ENCODE measurements at places on chromosomes 7 and 10.

- DNase-seq = no peak
Measured at GRCh38 chr7:100098913-100099312, 2.3 kb downstream of the MCM7 start.

- DNase-seq = no peak
Measured at GRCh38 chr10:23197416-23197861, 5.3 kb downstream of the PTF1A start.

DNA sequence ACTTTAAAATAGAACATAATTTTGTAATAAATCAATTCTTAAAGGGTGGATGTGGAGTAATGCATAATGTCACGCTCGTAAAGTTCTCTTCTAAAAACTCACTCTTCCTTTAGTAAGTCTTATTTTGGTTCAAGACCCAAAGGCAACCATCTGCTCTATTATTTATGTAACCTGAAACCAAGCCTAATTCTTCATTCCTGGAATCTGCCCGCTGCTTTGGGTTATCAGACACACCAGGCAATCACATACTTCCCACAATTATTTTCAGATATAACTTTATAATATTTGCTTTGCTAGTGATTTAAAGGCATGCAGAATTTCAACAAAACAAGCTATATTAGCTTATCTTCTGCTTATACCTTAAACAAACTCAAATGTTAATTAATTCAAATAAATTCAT is 39.0 kb downstream of the RAB11FIP2 start:
- DNase-seq = no peak

- DNase-seq = no peak
Measured at GRCh38 chr10:13816195-13816925, 229.6 kb downstream of the PRPF18 start.

- no peak for DNase-seq
Measured at GRCh38 chr7:131161103-131161502, 166.6 kb upstream of the MKLN1 start.

GRCh38 chr7:102186306-102186705 is 100.4 kb upstream of the SH2B2 start:
- no peak for DNase-seq

- no peak for DNase-seq
Measured at GRCh38 chr7:87512906-87513305, 37.4 kb upstream of the ABCB4 start.

DNA sequence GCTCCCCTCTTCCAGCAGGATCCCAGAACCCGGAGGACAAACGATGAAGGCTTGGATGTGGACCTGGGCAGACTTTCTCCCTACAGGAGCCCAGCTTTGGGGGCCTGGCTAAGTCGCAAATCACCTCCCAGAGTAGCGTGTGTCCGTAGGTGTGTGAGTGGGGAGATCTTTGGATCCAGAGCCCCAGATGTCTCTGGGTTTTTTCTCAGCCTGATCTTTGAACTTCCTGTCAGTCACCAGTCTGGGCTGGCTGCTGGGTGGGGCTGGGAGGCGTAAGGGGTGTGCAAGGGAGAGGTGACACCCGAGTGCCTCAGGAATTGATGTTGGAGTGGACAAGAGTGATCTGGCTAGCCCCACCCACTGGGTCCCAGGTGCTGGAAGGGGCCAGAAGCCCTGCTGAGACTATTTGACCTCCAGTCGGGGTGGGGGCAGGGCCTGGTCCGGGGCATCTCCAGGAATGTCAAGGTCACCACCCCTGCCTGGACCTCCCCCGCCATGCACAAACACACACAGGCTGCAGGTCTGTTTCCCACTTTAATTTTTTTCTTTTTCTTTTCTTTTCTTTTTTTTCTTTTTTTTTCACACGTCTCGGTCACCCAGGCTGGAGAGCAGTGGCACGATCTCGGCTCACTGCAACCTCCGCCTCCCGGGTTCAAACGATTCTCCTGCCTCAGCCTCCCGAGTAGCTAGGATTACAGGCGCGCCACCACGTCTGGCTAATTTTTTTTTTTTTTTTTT is at the start of gene MOGAT3:
TSS of gene MOGAT3 (minus strand) at position 175 of the 738 bp plus-strand sequence. CDS start 182 bp downstream, outside the sequence.
- no peak for DNase-seq

- no peak for DNase-seq
Measured at GRCh38 chr7:86972072-86972471, 87.4 kb downstream of the ELAPOR2 start.

- no peak for DNase-seq
Measured at GRCh38 chr10:7493996-7494395, 83.2 kb upstream of the SFMBT2 start.

GRCh38 chr7:8783229-8783628 is 349.8 kb downstream of the NXPH1 start:
- DNase-seq = no peak

- DNase-seq = no peak
Measured at GRCh38 chr7:77813180-77813579, 14.6 kb downstream of the PHTF2 start.

DNA sequence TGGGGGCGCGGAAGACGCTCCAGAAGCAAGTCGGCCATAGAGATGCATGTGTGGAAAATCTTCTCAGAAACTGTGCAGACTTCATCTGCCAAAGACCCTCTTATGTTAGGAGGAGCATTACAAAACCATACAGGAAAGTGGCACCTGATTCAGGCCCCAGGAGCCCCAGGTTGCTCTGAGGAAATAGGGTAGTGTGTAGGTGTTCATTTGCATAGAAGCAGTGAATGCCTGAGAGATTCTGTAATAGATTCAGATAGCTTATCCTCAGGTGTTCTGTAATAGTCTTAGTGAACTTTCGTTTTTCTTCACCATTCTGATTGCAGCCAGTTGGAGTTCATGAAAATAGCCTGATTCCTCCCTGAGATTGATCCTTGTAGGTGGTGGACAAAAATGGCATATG is 106.4 kb upstream of the GJD4 start:
- no peak for DNase-seq

- no peak for DNase-seq
Measured at GRCh38 chr7:84663224-84663623, 468.6 kb upstream of the SEMA3A start.

GRCh38 chr7:18916826-18917225 is 200.6 kb downstream of the TWIST1 start:
- DNase-seq = no peak

All from Jurkat, Clone E6-1 (cell line).